ENCODE measurements at places on chromosomes 5 and 9. TPM values are rescaled to one million over a fixed set of nuclear protein-coding genes. Genes with fewer than 3 reads are reported as not detected.

TEX10 gene
- 39.6 TPM for total RNA-seq

SV2C gene
- not detected for total RNA-seq

PCDHA9 gene
- under 0.01 TPM for total RNA-seq

SKIC3 gene
- 190 TPM for total RNA-seq

PNPLA7 gene
- 2.0 TPM for total RNA-seq

COL23A1 gene
- under 0.01 TPM for total RNA-seq

NMUR2 gene
- not detected for total RNA-seq

DOCK2 gene
- 3.1 TPM for total RNA-seq

CD74 gene
- total RNA-seq: 7.8 TPM

PCDHA1 gene
- total RNA-seq: not detected

SLC25A2 gene
- 1.0 TPM for total RNA-seq

BRINP1 gene
- total RNA-seq: under 0.01 TPM

FUBP3 gene
- 43.0 TPM for total RNA-seq
